ENCODE measurements at places on chromosomes 1 and 21.
A peak's percentile ranks its signal among the peaks of the same experiment; 100 is the strongest.

- no peak for DNase-seq
Measured at GRCh38 chr1:53410701-53411100, 48.5 kb upstream of the DMRTB1 start.

DNA sequence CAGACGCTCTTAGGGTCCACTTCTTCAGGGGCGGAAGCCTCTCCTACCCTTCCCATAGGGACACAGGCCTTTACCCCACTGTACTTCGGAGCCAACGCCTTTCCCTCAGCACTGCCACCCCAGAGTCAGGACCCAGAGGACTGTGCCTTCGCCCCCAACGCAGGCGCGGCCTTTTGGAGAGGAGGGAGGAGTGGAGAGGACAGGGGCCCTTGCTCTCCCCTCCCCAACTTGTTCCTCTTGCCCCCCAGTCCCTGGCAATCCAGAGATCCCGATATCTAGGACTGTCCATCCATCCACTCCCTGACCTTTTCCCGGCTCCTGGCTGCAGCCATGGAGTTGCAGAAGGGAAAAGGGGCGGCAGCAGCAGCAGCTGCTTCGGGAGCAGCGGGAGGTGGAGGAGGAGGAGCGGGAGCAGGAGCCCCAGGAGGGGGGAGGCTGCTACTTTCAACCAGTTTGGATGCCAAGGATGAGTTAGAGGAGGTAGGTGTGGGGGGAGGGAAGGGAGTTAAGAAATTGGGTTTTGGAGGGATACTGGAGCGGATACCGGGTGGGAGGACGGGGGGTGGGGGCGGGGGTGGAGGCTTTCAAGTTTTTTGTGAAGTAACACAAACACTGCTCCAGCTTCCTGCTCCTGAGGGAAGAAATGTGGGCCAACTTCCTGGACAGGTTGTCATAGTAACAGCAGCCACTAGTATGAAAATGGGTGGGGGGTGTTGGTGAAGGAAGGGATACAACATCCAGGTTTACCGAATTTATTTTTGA, 636 bp downstream of the INTS3 start:
- peak; percentile 26 for DNase-seq

GRCh38 chr1:24886241-24886640, 43.8 kb downstream of the RUNX3 start:
- DNase-seq: no peak

DNA sequence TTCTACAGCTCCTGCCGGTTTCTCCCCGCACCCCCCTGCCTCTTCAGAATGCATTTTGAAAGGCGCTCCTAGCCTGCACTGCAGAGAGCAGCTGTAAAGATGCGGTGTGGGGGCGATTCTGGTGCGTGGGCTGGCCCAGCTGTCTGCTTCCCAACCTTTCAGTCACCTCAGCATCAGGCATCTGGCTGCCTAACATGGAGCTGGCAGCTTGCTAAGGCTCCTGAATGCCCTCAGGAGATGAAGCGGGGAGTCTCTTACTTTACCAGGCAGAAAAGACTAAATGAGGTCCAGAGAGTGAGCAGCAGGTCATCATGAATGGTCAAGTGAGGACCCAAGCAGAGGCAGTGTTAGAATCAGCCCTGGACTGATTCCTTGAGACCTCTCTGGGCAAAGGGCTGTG, 8.7 kb downstream of the IER5 start:
- no peak for DNase-seq

- DNase-seq: no peak
Measured at GRCh38 chr1:179021873-179022272, 3.8 kb upstream of the FAM20B start.

Measured in neural crest cell (in vitro differentiated cells).